ENCODE measurements at places on chromosomes 7 and 10.

GRCh38 chr7:117014099-117014656 lies 60.9 kb downstream of the ST7 start:
- H3K27me3 ChIP-seq: no peaks in the 10 kb centered on the region
- no peak for DNase-seq
- H3K4me3 ChIP-seq: no peak overlapping the region
- H3K4me1 ChIP-seq: peaks cover 28% of the 10 kb centered on the region
- H3K36me3 ChIP-seq: no peaks in the 10 kb centered on the region

DNA sequence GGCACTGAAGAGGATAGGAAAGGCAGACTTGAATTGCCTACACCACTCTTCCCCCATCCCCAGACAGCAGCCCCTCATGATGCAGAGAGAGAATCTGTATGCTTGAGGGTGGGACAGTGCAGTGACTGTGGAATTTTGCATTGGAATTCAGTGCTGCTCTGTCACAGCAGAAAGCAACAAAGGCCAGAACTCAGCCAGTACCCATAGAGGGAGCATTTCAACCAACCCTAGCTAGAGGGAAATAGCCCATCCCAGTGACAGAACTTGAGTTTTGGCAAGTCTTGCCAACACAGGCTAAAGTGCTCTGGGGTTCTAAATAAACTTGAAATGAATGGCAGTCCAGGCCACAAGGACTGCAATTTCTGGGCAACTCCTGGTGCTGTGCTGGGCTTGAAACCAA lies 80.4 kb downstream of the TES start:
- H3K27ac ChIP-seq: no peak overlapping the region
- no peak overlapping the region for H3K4me3 ChIP-seq
- no peaks in the 10 kb centered on the region for H3K4me1 ChIP-seq
- no peaks in the 10 kb centered on the region for H3K27me3 ChIP-seq

- H3K27ac ChIP-seq: no peak overlapping the region
- H3K4me1 ChIP-seq: no peaks in the 10 kb centered on the region
- H3K27me3 ChIP-seq: no peaks in the 10 kb centered on the region
- H3K36me3 ChIP-seq: no peaks in the 10 kb centered on the region
- no peak overlapping the region for H3K4me3 ChIP-seq
- DNase-seq: no peak
Measured at GRCh38 chr7:21782996-21783395, 162.7 kb downstream of the CDCA7L start.

DNA sequence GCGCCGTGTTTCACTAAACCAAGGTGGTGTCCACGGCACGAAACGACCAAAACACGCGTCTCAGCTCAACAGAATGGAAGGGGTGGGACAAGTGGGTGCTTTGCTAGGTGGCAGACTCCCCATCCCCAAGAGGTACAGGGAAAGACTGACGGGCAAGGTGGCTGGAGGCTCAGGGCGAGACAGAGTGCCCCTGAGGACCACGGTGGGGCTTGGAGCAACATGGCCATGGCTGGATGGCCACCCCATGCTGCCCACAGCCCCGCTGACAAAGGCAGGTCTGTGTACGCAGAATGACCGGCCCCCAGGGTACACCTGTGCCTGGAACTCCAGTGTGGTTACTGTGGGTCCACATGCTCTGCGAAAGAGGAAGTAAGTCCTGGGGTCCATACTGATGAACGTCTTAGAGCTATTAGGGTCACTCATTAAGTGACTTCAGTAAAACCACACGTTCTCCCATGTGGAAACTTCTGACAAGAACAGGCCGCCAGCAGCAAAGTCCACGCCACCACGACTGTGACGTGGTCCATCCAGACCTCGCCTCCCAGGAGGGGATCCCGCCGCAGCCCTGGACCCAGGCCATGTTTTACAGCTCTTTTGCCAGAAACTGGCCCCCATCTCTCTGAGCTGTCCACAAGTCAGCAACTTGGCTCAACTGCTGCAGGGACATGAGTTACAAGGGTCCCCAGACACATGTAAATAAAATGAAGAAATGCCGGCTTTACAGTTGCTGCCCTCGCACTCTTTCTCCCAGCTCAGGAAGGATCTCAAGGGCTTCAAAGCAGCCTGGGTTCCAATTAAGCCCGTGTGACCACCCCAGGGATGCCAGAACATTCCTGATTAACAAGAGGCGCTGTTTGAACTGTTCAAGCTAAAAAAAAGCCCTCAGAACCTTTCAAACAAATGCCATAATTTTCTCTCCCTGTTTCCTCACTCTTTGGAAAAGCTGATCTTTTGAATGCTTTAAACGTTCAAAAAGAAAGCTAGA lies 66.8 kb downstream of the MAD1L1 start:
- H3K27ac ChIP-seq: no peak overlapping the region
- H3K4me1 ChIP-seq: no peaks in the 10 kb centered on the region
- no peak overlapping the region for H3K4me3 ChIP-seq
- no peaks in the 10 kb centered on the region for H3K27me3 ChIP-seq

DNA sequence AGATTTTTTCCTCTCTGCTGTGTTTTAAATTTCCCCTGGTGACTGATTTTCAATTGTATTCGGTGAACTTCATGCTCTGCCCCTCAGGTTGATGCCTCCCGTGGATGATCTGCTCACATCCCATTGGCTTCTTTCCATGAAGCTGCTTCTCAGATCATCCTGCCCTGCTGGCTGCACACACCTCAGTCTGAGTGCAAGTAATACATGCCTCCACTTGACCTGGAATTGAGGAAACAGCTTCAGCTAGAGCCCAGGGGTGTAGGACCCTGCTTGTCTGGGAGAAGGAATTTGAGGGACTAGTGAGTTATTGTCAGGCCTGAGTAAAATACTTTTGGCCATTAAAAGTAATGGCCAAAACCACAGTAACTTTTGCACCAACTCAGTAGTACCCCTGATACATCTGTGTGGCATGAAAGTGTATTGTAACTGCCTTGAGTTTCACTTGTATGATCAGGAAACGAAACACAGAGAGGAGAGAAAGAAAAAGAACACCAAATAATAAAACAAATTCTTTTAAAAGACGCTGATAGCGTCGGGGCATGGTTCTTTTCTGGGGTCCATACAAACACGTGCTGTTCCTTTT lies 49.4 kb downstream of the SPAM1 start:
- H3K27me3 ChIP-seq: no peaks in the 10 kb centered on the region
- H3K27ac ChIP-seq: no peak overlapping the region
- H3K36me3 ChIP-seq: no peaks in the 10 kb centered on the region
- DNase-seq: no peak
- no peak overlapping the region for H3K4me3 ChIP-seq
- H3K4me1 ChIP-seq: no peaks in the 10 kb centered on the region

- H3K27me3 ChIP-seq: no peaks in the 10 kb centered on the region
- no peak for DNase-seq
- H3K27ac ChIP-seq: no peak overlapping the region
- no peaks in the 10 kb centered on the region for H3K36me3 ChIP-seq
Measured at GRCh38 chr7:101018271-101019167, 1.4 kb upstream of the MUC17 start.
